ENCODE measurements at places on chromosomes 5 and 9.

DNA sequence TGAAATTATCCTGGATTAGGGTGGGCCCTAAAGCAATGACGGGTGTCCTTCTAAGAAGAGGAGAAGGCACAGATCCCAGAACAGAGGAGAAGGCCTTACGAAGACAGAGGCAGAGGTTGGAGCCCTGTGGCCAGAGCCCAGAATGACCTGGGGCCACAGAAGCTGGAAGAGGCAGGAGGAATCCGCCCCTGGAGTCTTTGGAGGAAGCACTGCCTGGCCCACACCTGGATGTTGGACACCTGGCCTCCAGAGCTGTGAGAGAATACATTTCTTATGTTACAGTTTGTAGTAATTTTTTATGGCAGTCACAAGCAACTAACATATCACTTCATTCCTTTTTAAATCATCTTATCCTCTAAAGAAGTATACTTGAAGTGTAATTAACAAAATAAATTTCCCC lies 8.5 kb downstream of the MRPL36 start:
- DNase-seq, result no peak

DNA sequence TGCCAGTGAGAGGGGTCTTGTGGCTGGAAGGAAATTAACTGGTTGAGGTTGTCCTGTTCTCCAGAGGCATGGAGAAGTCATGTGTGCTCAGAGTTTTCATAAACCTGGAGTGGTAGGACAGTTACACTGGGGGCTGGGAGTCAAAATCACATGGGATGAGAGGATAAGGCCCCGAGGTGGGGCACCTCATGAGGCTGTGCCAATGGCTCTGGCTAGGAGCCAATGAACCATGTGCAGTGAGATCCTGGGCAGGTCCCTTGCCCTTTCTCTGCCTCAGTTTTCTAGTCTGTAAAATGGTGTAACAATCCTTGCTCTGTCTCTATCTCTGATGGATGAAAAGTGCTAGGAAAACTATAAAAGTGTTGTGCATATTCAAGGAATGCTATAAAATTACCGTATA lies 7.0 kb upstream of the SYNPO start:
- no peak for DNase-seq

DNA sequence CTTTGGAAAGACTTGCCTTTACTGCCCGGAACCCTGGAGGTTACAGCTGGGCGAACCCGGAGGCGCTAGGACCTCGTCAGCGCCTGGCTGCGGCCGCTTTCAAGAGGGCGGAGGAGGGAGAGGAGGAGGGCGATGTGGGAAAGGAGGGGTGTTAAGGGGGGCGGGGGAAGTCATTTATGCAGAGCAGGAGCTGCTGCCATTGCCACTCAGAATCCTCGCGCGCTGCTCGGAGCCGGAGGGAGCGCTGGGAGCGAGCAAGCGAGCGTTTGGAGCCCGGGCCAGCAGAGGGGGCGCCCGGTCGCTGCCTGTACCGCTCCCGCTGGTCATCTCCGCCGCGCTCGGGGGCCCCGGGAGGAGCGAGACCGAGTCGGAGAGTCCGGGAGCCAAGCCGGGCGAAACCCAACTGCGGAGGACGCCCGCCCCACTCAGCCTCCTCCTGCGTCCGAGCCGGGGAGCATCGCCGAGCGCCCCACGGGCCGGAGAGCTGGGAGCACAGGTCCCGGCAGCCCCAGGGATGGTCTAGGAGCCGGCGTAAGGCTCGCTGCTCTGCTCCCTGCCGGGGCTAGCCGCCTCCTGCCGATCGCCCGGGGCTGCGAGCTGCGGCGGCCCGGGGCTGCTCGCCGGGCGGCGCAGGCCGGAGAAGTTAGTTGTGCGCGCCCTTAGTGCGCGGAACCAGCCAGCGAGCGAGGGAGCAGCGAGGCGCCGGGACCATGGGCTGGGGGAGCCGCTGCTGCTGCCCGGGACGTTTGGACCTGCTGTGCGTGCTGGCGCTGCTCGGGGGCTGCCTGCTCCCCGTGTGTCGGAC lies at the start of gene PCSK5:
PCSK5 (plus strand) TSS at position 202 of the 805 bp plus-strand sequence; CDS start at position 711, 509 bp downstream.
- peak; percentile 91 for DNase-seq

DNA sequence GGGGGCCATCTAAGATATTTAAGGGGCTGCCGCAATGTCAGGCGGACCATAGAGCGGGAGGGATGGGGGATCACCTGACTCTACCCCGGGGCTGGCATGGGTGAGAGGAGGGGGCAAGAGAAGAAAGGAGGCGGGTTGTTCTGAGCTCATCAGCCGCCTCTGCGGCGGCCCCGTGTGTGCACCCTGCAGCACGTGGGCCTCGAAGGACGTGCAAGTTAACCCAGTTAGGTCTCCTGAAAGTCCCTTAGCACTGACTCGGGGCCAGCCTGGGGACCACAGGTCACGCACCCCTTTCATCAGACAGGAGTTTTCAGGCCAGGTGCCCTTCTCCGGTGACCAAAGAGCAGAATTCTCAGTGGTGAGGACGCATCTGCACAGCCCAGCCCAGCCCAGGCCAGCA lies 58.0 kb downstream of the UBE2QL1 start:
- no peak for DNase-seq

GRCh38 chr5:113384782-113385285 lies 50.0 kb downstream of the TSSK1B start:
- DNase-seq, result peak; percentile 11

- no peak for DNase-seq
These were observed 895.6 kb downstream of the TLE1 start for GRCh38 chr9:80793706-80794105.

- DNase-seq, result no peak
These were observed 123.1 kb downstream of the TLE4 start for GRCh38 chr9:79694676-79695400.

- no peak for DNase-seq
These were observed 67.9 kb downstream of the XRCC4 start for GRCh38 chr5:83145241-83145640.

GRCh38 chr9:131530546-131530919 lies 530 bp downstream of the UCK1 start:
- DNase-seq, result no peak

DNA sequence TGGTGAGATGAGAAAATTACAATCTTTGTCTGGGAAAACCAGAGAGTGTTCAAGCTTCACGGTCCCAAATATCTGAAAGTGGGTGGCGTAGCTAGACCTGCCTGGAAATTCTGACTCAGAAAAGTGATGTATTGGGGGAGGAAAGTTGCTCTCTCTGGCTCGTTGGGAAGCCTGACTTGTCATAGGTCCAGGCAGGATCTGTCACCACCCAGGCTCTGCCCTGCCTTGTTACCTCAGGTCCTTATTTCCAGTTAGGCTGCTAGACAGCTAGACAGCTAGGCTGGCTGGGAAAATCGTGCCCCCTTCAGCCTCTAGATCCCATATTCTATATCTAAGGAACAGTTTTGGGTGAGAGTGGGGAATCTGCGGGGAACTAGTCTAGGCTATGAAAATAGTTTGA lies 41.0 kb upstream of the HCN1 start:
- DNase-seq, result no peak

DNA sequence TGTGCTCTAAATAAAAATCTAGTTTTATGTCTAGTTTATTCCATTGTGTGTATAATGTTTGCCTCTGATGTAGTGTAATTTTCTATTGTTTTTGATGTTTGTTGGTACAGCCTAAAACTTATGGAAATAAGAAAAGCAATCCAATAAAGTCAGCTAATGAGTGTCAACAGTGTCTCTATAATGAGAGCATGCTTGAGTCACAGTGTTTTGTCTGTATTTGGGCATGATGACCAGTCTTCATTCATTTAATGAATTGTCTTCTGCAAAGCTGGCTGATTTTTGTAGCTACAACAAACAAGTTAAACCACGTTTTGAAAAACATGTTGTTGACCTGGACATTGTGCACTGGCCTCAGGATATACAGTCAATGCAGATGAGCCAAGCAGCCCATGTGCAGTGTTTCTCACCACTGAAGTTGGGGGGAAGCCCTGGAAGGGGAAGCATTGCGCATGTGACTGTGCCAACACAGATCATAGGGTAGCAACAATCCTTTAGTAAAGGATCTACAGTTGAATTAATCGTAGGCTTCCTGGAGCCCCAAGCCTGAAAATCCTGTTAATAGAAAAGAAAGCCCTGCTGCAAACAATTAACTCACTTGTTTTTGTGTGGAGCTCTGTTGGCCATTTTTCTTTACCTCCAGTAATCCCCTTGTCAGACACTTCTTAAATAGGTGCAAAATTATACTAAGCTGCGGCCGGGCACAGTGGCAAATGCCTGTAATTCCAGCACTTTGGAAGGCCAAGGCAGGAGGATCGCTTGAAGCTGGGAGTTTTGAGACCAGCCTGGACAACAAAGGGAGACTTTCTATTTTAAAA lies 88.0 kb downstream of the INIP start:
- peak; percentile 78 for DNase-seq

DNA sequence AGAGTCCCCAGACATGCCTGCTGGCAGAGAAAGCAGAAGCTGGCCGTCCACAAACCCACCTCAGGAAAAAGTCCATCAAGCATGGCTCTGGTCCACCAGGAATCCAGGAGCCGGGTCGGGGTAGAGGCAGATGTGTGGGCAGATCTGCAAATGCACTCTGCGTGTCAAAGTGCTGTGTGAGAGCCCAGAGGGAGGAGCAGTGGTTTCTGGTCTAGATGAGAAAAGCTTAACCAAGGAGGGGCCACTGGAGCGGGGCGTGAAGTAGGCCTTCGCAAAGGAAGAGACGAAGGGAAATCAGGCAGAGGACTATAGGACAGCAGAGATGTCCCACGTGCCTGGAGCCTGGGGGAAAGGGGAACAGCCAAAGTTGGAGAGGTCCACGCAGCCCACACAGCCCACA lies 40.0 kb downstream of the TTLL11 start:
- no peak for DNase-seq

DNA sequence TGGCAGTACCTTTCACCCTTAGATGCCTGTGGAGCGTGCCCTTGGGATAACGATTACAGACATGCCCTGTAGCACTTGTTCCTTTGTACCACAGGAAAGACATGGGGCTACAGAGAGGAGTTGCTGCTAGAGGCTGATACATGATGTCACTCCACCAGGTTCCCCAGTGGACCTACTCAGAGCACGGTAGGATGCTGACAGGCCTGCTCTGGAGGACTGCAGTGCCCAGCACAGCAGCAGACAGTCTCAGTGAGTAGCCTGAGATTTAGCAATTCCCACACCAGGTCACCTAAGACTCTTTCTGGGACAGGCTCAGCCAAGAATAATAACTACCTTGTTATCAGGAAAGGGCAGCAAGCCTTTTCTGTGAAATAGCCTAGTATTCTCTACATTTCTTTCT lies 28.8 kb downstream of the PDE4D start:
- no peak for DNase-seq

DNA sequence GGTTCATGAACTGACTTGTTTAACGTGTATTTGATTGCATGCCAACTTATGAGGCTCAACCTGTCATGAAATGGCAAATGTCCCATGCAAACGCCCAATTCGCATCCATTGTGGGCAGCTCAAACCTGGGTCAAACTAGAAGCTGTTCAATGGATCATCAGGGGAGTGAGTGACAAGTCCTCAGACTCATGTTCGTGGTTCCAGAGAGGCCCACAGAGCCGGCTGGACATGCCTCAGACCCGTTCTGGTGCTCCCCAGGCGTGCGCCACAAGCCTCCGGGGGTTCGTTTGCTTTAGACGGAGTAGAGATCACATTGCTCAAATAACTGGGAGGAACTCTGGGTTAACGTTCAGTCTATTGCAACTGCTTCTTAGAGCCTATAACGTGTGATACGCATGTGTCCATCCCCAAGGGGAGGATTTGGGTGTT lies 15.0 kb downstream of the GFI1B start:
- no peak for DNase-seq

- DNase-seq, result peak; percentile 72
These were observed 22.1 kb upstream of the SLC25A51 start for GRCh38 chr9:37925786-37926736.

- DNase-seq, result no peak
These were observed 48.2 kb upstream of the ENTREP1 start for GRCh38 chr9:69276775-69277174.

DNA sequence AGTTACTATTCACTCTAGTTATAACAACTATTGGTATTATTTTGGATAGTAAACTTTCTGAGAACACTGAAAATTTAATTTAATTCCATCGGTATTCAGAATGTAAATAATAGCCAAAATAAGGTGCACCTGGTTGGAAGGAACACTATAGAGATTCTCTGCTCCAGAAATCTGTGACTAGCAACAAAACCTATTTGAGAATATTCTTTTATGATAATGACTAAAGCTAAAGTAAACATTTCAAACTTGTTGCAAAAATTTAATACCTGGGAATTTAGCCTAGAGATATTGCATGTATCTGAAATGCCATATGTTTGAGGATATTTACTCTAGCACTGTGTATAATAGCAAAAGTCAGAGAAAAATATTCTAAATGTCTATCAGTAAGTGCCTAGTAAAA lies 144.1 kb downstream of the PLK2 start:
- DNase-seq, result no peak

DNA sequence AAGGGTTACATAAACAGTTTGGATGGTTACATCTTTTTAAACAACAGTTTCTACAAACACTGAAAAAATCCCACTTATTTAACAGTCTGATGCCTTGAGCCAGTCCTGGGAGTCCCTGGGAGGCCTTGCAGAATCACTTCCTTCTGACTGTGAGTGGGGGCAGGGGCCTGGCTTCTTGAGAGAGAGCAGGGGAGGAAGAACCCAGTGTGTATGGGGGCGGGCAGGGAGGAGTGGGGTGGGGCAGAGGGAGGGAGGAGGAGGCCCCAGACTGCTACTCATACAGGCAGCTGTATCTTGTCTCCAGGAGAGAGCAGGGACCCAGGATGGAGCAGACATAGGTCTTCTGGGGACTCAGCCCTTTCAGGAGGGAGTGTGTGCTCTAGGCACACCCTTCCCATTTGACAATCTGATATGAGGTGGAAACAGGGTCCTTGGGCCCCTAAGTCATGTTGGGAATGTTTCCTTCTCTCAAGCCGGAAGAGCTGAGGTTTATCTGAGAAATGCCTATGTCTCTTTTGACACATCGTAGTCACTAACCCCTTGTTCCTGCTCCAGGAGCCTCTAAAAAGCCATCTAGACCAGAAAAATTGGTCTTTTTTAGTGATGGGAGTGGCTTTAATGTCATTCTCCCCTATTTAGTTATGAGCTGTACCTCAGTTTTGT lies 52.8 kb downstream of the IRF1 start:
- peak; percentile 92 for DNase-seq

- DNase-seq, result peak; percentile 88
These were observed at the start of gene NTMT1 for GRCh38 chr9:129626079-129626624. NTMT1 (plus strand) TSS chr9:129626163; CDS start chr9:129632704, 6,541 bp downstream.

- DNase-seq, result no peak
These were observed 165.0 kb upstream of the ERCC6L2 start for GRCh38 chr9:95710446-95710845.

DNA sequence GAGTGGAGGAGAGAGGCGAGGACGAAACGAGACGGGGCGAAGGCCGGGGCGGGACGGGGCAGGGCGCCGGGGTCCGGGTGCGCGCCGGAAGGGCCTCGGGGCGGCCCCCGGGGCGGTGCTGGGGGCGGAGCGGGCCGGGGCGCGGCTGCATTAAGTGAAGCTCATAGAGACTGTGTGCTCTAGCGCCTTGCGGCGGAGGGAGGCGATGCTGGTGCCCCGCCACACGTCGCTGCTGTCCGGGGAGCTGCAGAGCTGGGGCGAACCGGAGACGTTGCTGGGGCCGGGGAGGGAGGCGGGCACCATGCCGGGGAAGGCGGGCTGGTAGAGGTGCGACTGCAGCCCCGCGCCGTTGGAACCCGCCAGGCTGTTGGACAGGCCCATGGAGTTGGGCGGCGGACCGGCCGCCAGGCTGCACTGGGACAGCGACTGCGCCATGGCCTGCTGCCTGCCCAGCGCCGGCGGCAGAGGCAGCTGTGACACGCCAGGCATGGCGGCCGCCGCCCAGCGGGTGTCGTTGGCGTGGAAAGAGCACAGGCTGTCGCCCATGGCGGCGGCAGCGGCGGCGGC lies 8.3 kb downstream of the OTP start:
- peak; percentile 71 for DNase-seq

GRCh38 chr5:111232311-111233051 lies 8.3 kb downstream of the CAMK4 start:
- no peak for DNase-seq

Data from inflammatory macrophage (primary cell).